Mesenchymal stem cell (in vitro differentiated cells and primary cell): ENCODE measurements at places on chromosomes 12 and 14.
A peak's percentile ranks its signal among the peaks of the same experiment; 100 is the strongest.

GRCh38 chr14:51086044-51086443 is 8.9 kb downstream of the TRIM9 start:
- no peak for DNase-seq

DNA sequence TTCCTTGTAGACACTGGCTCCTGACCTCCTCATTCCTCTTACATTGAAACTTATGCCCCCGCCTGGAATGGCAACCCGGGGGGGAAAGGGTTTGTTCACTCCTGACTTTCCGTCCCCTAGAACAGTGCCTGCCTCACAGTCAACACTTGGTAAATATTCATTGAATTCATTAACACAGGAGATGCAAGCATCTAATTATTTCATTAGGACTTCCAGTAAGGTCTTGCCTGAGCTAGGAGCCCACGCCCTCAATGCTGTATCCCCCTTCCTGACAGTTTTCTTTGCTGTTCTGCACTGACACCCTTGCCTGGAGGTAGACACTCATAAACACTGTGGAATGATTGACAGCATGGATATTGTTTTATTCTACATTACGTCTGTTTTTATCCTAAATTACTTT is 49.3 kb upstream of the CHST11 start:
- DNase-seq: no peak

- no peak for DNase-seq
Measured at GRCh38 chr12:93094988-93095737, 166.1 kb upstream of the EEA1 start.

DNA sequence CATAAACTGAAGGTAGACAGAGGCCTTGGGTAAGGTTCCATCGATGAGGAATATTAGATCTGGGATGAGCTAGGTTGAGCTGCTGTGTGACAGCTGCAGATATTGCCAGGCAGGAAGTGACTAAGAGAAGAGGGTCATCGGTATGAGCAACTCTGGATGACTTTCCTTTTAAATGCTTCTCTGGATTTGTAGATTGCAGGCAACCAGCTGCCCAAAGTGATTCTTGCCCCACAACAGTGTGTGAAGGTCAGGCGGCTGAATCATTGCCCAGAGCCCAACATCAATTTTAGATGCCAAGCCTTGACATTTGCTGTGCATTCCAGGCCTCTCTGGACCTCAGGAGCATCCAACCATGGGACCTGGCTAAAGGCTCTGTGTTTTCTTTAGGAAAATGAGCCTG is 255.9 kb downstream of the DPF3 start:
- peak; percentile 92 for DNase-seq

GRCh38 chr14:65263177-65263788 is 149.2 kb upstream of the FUT8 start:
- no peak for DNase-seq

DNA sequence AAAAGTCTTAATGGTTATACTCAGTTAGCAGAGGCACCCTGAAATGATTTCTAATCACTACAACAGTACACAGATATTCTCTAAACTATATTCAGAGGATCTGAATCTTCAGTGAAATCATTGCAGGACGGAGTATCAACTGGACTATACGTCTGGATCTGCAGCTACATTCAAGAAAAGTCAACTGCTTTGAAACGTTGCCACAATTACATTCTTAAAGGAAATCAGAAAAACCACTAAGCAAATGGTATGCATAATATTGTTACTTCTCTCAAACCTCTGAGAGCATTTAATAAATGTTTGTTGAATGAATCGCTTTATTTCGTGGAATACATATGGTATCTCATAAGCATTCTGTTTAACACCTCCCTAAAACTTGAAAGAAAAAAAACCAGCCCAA is 67.4 kb downstream of the MED13L start:
- no peak for DNase-seq

- no peak for DNase-seq
Measured at GRCh38 chr14:32332415-32333316, 3.6 kb downstream of the AKAP6 start.

DNA sequence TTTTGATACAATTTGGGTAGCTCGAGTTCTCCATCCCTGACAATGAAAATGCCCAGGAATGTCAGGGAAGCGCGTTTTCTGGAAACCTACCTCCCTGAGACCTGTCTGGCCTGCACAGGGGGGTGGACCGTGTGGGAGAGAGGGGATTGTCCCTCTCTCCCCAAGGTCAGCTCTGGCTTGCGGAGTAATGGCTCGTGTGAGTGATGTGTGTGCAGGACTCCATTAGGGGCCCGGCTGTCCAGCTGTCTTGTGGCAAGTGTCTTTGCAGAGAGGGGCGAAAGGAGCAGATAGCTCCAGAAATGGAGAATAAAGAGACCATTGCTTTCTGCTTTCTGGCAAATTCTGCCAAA is 215.3 kb downstream of the CHST11 start:
- no peak for DNase-seq

- no peak for DNase-seq
Measured at GRCh38 chr12:12086362-12086761, 15.6 kb downstream of the BCL2L14 start.

- DNase-seq: peak; percentile 30
Measured at GRCh38 chr12:22626406-22626805, 1.4 kb downstream of the ETNK1 start.

DNA sequence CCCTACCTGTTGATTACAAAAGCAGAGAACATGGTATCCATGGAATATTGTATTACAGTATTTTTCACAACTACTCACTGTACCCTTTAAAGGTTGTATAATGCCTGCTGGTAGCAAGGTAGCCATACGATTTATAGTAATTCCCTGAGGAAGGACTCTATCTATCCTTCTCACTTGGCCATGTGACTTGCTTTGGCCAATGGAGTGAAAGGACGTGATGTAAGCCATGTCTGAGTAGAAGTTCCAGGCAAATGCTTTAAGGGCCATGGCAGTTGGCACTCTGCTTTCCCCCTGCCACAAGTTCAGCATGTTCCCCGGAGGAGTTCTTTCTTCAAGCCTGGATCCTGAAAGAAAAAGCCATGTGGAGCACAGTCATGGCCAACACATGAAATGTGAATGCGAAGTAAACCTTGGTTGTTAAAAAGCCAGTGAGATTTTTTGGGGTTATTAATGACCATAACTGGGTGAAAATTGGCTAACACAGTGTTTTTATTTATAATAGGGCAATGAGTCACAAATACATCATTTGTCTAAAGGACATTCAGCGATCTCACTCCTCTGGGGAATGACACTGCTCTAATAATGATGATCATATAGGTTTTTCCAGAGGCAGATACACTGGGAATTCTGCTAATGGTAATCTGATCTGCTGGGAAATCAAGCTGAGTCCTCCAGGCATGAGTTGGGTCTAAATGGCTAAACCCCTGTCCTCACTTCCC is 67.4 kb upstream of the SLC38A2 start:
- peak; percentile 59 for DNase-seq

DNA sequence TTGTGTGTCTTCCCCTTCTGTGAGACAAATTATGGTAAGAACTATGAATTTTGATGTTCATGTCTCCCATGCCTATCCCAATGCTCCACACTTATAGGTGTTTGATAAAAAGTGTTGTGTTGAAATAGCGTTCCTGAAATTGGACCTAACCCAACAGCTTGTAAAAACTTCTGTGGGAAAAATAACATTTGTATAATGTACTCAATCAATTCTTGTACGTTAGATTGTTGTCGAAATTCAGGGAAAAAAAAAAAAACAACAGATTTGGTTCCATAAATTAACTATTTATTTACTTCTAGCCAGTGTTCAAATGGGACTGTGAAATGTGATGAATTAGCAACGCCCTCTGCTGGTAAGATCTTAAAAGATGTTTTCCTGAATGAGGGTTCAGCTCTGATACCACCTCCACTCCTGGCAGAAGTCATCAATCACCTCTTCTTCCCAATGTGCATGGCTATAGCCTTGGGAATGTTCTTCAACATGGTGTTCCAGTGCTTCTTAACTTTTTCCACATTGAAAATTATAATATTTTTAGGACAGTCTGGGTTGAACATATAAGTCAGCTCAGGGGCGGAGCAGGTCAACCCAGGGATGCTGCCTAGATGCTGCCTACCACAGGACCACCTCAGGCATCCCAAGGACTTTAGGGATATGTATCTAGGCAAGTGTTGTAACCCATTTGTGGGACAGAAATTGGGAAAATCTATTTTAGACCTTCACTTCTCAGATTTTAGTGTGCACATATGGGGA is 170.6 kb downstream of the OTOGL start:
- DNase-seq: peak; percentile 59

DNA sequence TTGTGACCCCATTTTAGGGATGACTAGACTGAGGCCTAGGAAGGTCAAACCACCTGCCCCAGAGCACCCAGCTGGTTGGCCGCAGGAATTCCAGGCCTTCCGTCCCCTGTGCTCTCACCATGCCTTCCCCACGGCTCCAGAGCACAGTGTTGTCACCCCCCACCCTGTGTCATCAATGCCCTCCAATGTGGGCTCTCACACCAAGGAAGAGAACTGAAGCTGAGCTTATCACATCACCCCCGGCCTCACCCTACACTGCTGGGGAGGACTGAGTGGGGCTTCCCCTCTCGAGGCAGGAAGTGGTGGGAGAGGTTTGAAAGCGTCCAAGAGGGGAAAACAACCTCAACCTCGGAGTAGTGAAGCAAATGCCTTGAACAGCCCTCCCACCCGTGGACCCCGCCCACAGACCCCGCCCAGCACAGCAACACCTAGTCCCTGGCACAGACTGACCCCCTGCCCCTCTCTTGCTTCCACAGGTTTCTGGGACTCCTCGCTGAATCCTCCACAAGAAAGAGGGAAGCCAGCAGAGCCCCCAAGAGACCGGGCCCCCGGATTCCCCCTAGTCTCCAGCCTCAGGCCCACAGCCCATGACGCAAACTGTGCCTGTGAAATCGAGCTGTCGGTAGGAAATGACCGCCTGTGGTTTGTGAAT is 97.2 kb downstream of the LGMN start:
- DNase-seq: no peak

DNA sequence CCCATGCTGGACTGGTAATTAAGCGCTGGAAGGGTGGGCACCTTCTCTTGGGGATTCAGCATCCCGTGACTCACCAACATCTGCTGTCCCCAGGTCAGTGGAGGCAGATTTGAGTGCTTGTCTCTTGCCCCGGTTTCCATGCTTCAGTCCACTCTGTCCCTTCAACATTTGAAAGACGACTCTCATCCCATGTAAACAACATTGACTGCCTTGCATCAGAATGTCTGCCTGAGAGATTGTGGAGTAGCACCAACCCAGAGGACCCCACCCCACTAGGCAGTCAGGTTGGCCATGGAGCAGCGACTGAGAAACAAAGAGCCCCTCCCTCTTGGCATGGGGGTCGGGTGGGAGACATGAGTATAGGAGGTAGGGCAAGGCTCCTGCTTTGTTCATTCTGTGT is 4.9 kb upstream of the STAC3 start:
- no peak for DNase-seq

DNA sequence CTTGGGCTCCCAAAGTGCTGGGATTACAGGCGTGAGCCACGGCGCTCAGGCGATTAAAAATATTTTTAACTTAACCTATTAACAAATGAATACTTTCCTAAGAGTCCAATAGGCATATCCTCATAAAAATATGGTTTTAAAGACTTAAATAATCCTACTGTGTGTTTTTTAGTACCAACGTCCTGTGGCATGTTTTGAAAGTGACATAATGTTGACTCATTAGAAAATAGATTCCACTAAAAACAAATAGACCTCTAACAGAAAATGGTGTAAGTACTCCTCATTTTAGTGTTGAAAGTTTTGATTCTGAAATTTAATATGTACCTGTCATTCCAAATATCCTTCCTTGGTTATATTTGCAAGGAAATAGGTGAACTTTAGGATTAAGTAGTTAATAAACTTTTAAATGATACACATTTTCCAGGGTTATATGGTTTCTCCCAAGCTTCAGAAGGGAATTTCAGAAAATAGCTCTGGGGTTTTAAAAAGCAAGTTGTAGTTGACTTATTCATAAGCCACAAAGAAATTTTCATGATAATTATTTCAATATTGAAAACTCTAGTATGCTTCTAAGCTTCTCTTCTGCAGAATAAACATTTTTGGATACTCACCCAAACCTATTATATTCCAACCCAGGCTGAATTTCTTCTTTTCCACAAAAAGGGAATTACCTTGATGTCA is 12.1 kb upstream of the LUM start:
- no peak for DNase-seq

DNA sequence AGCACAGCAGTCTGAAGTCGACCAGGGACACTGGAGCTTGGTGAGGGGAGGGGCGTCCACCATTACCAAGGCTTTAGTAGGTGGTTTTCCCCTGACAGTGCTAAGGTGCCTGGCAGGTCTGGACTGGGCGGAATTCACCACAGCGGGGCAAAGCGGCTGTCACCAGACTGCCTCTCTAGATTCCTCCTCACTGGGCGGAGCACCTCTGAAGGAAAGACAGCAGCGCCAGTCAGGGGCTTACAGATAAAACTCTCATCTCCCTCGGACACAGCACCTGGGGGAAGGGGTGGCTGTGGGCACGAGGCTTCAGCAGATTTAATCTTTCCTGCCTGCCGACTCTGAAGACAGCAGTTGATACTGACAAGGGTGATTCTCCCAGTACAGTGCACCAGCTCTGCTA is 39.1 kb downstream of the DDHD1 start:
- DNase-seq: no peak

DNA sequence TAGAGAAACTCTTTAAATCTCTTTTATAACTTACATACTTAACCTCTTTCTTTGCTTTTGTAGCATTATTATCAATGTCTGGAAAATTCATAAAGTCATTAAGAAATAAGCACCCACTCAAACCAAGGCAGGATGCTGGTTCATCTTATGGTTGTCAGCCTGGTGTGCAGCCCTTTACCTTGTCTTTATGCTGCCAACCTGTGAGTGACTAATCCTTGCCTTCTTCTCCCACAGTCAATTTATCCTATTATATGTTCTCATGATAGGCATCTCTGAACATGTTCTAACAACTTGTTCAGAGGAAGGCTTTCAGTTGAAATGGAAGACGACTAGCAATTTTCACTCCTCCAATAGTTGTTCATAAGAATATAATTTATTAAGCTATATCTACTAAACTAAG is 186.9 kb upstream of the CAND1 start:
- DNase-seq: no peak

GRCh38 chr12:1815814-1816729 is 4.3 kb upstream of the LRTM2 start:
- DNase-seq: peak; percentile 60

DNA sequence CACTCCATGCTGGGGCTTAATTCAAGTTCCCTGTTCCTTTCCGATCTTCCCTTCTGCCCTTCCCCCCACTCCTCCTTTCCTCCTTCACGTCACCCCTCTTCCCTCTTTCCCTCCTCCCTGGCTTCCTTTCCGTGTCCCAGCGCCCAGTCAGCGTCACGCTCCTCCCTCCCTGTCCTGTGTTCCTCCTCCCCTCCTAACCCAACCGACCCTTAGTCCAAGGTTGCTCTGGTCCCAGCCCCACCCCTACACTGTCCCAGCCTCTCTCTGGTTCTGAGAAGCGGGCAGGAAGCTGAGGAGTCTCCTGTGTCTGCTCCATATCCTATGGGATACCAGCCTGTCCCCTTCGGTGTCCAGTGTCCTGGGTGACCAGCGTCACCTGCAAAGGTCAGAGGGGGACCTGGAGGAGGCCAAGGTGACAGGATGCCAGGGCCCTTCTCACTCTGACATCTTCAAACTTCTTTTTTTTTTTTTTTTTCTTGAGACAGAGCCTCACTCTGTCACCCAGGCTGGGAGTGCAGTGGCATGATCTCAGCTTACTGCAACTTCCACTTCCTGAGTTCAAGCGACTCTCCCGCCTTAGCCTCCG is 56.2 kb upstream of the TSPAN9 start:
- DNase-seq: no peak
